ENCODE measurements at places on chromosomes 6 and 20.

DNA sequence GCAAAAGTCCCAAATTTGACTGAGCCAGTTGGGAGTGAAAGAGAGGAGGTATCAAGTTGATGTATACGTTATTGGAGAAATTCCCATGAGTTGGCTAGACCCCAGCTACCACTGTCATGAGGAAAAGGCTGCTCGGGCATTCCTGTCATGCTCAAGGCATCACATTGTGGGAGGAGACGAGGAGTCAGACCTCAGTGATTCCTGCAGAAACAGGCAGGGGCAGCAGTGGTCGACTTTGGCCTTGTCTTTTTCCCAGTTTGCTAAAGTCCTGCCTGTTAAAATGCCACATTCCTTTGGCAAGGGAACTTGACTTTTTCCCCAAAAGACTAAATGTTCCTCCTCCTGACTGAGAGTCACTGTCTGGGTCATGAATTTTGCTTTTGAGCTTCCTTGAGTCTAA, 295.5 kb upstream of the HS3ST5 start:
- DNase-seq: no peak

DNA sequence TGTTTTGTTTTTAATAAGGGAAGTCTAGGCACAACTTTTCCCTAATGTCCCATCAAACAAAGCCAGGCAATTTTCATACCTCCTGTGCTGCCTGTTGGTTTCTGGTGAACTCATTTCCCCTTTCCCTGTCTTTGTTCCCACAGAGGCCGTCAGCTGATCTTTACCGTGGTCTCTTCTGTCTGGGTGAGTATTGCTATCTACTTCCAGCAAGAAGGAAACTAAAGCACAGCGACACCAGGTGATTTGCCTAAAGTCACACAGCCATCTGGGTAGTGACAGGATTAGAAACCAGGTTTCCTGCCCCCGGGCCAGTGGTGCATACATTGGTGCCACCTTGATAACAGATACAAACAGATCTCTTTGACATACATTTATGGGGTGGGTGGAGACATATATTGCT, 59.6 kb downstream of the RAB44 start:
- DNase-seq: no peak

DNA sequence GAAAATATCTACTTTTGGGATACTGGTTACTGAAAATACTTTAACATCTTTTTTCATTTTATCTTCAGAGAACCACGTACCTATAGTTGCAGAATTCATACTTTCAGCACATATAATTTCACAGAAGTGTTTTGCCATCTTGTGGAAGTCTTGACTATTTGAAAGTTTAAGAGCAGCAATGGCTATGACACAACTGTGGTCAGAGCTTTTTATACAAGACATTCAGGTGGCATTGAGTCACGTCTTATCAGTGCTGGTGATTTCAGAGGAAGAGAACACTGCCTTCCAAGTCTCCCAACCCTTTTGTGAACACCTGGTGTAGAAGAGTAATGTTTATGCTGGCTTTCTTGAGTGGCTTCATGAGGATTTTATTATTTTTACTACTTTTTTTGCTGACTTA, 171.6 kb downstream of the ARID1B start:
- no peak for DNase-seq

- no peak for DNase-seq
Observed at GRCh38 chr6:44285552-44286284, 15.5 kb downstream of the TMEM151B start.

- no peak for DNase-seq
Observed at GRCh38 chr6:34015586-34015985, 130.3 kb downstream of the GRM4 start.

DNA sequence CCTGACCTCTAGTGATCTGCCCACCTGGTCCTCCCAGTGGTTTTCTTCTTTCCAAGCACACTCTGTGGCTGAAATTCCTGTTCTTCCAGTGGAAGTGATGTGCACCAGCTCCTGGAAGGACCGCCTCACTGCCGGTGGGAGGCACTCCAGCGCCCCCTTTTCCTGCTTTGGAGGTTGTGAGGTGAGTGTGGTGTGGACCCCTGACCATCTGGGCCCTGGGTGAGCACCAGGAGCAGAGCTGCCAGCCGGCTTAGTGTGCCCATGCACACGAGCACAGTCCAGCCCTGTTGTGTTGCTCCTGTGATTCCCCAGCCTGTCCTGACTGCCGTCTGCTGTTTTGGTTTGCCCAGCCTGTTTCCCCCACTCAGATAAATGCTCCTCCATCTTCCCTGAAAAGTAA, 134.6 kb downstream of the FNDC1 start:
- no peak for DNase-seq

- DNase-seq: no peak
Observed at GRCh38 chr20:53829724-53830521, 236.3 kb upstream of the ZNF217 start.

- no peak for DNase-seq
Observed at GRCh38 chr20:22453244-22454080, 130.9 kb downstream of the FOXA2 start.

GRCh38 chr6:163200289-163200688, 214.2 kb upstream of the QKI start:
- no peak for DNase-seq

GRCh38 chr6:13553646-13554045, 20.8 kb upstream of the SIRT5 start:
- no peak for DNase-seq

DNA sequence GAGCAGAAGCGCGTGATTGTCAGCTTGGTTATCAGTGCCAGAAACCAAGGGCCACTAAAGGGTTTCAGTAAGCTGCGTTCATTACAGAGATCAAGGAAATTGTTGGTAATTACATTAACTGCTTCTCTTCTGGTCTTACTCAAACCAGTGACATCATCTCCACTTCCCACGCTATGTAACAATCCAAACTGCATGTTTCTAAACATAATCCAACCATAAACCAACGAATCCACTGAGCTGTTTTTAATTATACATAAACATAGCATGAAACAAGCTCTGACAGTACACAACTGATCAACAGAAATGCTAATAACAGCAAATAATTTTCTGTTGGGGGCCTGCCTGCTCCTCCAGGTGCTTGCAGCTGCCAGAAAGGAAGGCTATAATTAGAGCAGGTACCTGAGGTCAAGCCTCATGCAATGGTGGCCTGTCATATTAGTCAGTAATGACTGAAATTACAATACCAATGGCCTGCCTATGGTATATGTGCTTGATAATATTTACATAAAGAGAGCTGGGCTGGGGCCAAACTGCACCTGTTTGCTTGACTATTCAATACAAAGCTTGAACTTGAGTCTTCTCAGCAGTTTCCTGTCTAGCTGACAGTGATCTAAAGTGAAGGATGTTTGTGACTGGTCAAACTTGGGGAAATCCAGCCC, 40.1 kb downstream of the ILRUN start:
- no peak for DNase-seq
